ENCODE measurements at places on chromosomes 3 and 15. TPM values are rescaled to one million over a fixed set of nuclear protein-coding genes. Genes with fewer than 3 reads are reported as not detected.

GP5 gene
- 0.85 TPM for polyA plus RNA-seq

ABCF3 gene
- 55.1 TPM for polyA plus RNA-seq

SLC12A1 gene
- 735 TPM for polyA plus RNA-seq

DNAH12 gene
- 1.1 TPM for polyA plus RNA-seq

ACTC1 gene
- polyA plus RNA-seq, result 1.0 TPM

TMEM40 gene
- 1.9 TPM for polyA plus RNA-seq

DYNLT2B gene
- 32.3 TPM for polyA plus RNA-seq

GOLGA8Q gene
- 0.64 TPM for polyA plus RNA-seq

ZNF80 gene
- 0.06 TPM for polyA plus RNA-seq

FBXO40 gene
- 0.07 TPM for polyA plus RNA-seq

WDR49 gene
- polyA plus RNA-seq, result 2.8 TPM

PRSS50 gene
- 2.4 TPM for polyA plus RNA-seq

DVL3 gene
- 61.2 TPM for polyA plus RNA-seq

C3orf70 gene
- polyA plus RNA-seq, result 9.3 TPM

SIDT1 gene
- 2.2 TPM for polyA plus RNA-seq

DGKG gene
- polyA plus RNA-seq, result 0.78 TPM

FES gene
- 14.1 TPM for polyA plus RNA-seq

ECT2 gene
- 42.3 TPM for polyA plus RNA-seq

GREM1 gene
- polyA plus RNA-seq, result 0.12 TPM

RLBP1 gene
- not detected for polyA plus RNA-seq

FAM107A gene
- 6.2 TPM for polyA plus RNA-seq

ADCY5 gene
- polyA plus RNA-seq, result 12.7 TPM

RTP1 gene
- not detected for polyA plus RNA-seq
